ENCODE measurements at places on chromosomes 1 and 21.

DNA sequence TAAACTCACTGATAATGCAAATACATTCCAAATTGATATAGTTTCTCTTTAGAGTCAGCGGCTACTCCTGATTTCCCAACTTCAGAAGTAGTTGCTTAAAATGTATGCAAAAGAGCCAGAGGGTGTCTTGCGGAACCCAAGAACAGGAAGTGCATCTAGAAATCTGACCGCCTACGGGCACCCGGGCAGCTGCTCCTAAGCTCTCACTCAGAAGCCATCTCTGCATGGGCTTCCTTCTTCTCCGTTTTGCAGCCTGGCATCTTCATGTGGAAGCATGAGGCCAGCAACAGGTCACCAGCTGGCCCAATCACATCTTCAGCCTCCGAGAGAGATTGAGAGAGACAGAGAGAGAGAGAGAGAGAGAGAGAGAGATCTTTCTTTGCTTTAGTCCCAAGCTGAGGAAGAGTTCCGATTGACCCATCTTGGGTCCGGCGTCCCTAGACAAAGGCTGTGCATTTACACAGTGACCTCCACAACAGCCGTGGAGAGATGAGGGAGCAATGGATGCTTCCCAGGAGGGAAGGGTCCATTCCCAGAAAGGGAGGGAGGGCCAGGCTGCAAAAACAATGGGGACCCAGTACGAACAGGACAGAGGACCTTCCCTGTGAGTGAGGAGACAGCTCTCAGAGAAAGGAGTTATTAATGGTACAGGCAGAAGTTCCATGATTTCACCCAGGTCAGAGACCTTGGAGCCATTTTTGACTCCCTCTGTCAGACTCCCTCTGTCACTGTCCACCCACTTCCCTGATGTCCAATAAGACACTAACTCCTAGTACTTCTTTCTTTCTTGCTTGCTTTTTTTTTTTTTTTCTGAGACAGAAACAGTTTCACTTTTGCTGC, 28.2 kb upstream of the SLC30A1 start:
- DNase-seq = no peak

DNA sequence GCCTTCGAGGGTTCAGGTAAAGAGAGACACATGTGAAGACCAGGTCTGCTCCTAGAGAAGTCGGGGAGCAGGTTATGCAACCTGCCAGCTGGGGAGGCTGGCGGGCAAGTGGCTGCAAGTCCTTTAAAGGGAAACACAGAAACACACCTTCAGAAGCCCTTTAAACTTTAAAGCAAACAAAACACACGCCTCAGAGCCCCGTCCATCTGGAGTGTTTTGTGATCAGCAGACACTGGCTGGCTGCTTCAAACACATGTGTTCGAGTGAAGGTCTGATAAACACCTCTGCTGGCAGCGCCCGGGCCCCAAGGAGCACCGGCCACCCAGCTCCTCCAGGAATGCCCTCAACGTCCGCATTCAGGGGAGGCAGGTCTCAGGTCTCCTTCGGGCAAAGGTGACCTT, 15.2 kb downstream of the RIPK4 start:
- no peak for DNase-seq

DNA sequence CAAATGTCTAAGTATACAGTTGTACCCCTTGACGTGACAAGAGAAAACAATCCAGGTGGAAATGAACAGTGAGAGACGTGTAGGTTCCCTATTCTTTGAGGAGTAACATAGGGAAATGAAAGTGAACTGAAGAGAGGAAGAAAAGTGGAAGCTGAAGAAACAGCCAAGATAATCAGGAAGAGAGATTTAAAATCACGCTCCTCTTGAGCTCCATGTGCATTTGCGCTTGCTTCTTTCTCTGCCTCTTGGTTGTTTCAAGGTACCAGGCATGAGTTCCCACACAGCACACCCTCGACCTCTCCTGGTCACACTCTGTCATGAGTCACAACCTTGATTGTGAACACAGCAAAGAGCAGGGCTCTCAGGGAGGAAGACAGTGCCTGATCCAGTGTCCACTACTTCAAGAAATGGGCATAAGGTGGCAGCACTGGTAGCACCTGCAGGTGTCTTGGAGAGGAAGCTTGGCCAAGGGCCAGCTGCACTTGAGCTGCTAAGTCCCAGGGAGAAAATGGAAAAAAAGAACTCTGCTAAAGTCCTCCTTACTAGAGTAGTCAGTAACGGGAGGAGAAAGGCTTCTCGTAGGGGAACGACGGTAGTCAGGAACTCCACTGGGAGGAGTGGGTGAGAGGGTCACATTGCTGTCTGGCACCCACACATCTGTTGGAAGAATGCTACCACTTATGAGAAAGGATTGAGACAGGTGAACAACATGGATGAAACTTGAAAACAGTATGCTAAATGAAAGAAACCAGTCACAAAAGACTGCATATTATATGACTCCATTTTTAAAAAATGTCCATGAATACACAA, 18.3 kb upstream of the ARID1A start:
- no peak for DNase-seq

DNA sequence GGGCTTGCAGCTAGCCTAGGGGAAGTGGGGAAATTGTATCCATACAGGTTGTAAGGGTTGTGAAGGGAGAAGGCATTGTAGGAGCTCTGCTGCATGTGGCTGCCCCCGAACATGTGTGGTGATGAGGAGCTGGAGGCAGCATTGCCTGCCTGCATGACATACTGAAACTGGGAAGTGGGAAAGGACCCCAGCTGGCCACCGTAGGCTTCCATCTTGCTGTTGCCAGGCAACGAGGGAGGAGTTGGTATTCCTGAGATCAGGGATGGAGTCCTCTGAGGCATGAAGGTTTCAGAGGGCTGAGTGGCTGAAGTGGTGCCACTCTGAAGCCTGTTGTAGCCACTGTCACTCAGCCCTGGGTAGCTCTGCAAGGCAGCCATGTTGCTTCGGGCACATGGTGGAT, 103.2 kb downstream of the TBX15 start:
- DNase-seq = no peak

DNA sequence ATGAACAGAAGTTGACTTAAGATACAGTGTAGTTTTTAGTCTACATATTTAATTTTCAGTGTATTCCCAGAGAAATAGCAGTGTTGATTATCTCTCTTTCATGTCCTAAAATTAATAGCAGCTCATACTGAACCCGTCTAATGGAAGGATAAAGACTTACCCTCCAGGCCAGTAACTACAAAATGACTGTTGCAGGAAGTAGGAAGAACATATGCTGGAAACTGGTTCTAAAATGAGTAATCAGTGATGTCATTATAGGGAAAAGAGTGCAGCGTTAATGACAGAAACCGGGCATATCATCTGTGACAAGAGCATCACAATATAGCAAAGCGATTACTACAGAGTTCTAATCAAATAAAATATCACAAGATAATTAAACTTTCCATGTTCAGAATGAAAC, 385.5 kb downstream of the SMYD3 start:
- DNase-seq = no peak

GRCh38 chr1:178926046-178926445, 55.2 kb upstream of the ANGPTL1 start:
- no peak for DNase-seq

DNA sequence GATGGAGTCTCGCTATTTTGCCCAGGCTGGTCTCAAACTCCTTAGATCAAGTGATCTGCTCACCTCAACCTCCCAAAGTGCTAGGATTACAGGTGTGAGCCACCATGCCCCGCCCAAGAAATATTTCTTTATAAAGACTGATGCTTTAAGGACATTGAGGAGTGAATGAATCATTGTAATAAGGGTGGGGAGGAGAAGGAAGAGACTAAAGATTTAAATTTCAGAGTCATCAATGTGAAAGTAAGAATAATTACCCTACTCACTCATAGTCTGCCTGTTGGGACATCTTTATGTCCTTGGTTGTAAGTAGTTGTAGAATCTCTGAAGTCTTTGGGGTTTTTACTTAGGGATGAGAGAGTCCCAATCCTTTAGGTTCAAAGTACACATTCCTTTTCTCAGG, 7.3 kb downstream of the KDM1A start:
- DNase-seq = no peak

GRCh38 chr1:183654706-183655105, 1.6 kb upstream of the APOBEC4 start:
- DNase-seq = no peak

DNA sequence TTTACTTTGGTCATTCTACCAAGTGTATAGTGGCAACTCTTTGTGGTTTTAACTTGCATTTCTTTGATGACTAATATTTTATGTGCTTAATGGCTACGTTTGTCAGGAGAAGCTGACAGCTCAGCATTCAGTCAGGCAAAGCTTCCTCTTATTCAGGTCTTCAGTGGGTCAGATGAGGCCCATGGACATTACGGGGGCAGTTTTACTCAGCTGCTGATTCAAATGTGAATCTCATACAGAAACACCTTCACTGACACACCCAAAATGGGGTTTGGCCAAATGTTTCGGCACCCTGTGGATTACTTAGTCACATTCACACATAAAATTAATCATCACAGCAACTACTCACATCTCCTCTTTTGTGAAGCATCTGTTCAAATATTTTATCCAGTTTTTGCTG, 104.9 kb upstream of the PLD5 start:
- DNase-seq = no peak

GRCh38 chr1:160217481-160218051, 12.4 kb downstream of the PEA15 start:
- DNase-seq = no peak

DNA sequence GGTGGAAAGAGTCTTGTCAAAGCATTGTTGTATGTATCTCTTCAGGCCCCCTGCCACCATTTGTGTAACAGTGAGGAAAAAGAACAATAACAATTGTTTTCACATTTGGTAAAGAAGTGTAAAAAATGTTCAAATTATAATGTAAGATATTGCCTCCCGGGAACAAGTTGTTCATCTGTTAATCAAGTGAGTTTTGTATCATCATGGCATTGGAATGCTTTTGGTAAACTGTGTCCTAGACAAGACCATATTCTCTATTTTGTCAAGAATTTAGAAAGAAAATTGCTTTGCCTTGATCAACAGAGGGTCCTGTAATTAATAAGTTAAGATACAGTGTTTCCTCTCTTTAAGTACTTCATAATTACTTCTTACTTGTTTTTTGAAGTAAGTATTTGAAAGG, 692.0 kb upstream of the NR5A2 start:
- no peak for DNase-seq

GRCh38 chr1:162206300-162206699, 136.8 kb downstream of the NOS1AP start:
- DNase-seq = no peak

DNA sequence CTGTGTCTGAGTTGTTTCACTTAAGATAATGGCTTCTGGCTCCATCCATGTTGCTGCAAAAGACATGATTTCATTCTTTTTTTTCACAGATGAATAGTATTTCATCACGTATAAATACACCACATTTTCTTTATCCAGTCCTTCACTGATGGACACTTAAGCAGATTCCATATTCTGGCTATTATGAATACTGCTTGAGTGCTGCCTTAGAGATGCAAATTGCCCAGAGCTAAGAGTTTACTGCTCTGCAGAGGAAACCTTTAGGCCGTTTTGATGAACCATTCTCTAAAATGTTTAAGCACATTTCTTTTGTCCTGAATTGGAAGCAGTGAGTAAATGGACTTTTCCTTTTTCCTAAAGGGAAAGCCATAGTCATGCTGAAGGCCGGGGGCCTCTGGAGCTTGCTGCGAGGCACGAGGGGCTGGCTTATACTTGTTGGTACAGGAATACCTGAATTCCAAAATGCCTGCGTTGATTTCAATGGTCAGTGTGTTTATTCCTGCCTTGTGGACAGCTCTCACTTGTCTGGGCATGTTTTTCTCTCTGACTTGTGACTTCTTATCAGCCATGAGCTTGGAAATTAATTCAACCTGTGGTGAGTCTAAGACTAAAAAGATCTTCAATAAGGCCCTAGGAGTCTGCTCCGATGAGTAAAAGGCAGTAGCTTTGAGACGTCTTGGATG, 201.0 kb upstream of the MAP1LC3C start:
- no peak for DNase-seq

DNA sequence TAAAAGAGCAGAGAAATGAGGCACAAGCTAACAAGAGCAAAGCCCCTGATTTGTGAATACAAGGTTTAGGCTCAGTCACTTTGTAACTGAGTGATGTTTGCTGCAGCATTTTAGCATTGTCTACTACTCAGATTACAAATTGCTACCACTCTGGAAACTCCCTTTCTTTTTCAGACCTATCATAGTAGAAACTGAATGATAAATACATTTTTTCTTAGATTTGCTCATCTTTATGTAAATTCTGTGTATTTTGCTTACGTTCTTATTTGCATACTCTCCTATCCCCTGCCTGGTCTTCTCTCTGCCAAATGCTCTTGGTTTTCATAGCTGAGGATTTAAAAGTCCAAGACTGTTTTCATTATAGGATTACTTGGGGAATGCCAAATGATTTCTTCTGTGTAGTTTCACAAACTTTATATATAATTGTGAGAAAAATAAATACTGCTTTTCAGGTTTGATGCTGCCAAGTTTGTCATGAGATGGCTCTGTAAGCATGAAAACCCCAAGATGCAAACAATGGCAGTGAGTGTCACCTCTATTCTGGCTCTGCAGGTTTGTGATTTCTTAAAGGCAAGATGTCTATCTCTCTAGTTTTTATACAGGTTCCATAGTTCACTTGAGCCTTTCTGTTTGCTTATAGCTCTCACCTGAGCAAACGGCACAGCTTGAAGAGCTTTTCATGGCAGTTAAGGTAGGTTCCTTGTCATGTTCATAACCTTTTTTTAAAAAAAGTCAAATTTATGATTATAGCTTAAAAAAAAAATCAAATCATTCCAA, 24.7 kb downstream of the ZYG11A start:
- no peak for DNase-seq

DNA sequence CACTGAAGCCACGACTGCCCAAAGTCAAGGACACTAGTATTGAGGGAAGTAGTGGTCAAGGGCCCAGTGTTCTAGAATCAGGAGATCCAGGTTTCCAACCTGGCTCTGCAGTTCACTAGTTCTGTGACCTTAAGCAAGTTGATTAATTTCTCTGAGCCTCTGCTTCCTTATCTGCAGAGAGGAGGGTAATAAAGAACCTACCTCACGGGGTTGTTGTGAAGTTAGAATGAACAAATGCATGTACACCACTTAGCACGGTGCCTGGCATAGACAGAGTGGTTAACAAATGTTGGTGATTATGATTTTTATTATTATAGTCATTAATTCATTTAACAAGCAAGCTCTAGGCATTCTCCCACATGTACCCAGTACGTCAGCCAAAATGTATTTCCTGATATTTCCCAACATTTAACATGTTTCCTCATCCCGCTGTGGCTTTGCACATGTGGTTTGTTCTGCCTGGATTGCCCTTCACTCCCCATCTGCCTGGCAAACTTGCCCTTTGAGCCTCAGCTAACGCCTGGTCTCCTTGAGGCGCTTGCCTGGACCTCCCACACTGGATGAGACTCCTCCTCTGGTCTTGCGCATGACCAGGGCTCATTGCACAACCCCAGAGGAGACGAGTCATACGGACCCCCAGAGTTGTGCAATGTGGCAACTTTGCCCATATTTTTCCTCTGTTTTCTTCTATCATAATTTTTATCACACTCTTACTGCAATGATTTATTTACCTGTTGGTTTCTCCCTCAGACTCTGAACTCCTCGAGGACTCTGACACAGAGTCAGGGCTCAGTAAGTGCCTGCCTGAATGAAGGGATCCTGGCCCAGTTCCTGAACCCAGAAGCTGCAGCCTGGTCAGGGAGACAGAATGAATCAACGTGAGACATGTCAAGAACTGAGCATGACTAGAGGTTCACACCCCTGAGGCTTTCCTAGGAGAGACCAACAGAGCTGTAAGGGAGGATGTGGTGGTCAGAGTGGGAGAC, 20.7 kb upstream of the MFSD2A start:
- DNase-seq = no peak

All from stimulated activated CD8-positive, alpha-beta memory T cell treated with anti-CD3 and anti-CD28 coated beads, Interleukin-4, amount 100 ng/mL, for 4 hours (primary cell).